Activated CD4-positive, alpha-beta T cell treated with anti-CD3 and anti-CD28 coated beads for 1 hour (primary cell): ENCODE measurements at places on chromosomes 3 and 15.

- DNase-seq, result no peak
Observed at GRCh38 chr3:109570408-109570807, 233.1 kb upstream of the DPPA4 start.

GRCh38 chr3:39550354-39551051 lies 83.0 kb downstream of the MOBP start:
- DNase-seq, result no peak

- DNase-seq, result no peak
Observed at GRCh38 chr3:158465074-158465473, 105.9 kb upstream of the MLF1 start.

GRCh38 chr3:73255609-73256029 lies 194.2 kb downstream of the EBLN2 start:
- no peak for DNase-seq

DNA sequence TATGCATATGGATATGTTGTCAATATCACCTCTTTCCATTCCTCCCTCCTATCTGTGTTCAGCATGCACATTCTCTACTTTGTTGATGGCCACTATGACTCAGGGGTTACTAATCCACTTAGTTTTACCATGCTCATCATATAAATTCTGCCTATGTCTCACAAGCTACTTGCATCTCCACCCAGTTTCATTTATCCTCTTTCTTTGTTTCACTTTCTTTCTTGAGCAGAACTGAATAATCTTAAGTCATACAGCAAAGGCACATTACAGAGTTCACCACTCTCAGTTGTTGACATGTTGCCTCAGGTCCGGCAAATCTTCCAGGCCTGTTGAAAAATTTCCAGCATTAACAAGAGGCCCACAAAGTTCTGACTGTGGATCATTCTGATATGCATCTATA lies 71.5 kb downstream of the SSR3 start:
- DNase-seq, result no peak

GRCh38 chr3:118974356-118975097 lies 60.1 kb downstream of the IGSF11 start:
- DNase-seq, result no peak

DNA sequence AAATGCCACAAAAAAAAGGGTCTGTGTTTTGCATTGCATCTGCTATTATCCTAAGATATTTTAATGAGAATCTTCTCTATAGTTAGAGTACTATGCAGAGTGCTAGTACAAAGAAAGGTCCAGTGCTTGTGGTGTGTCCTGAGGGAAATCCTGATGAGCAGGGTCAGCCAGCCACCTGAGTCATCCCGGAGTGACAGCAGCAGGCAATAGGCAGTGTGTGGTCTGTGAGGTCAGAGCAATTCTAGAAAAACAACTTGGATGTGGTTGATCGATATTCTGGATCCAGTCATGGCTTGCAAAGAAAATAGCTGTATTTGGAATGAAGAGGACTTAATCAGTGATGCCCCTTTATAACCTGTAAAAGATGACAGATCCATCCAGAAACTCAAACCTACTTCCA lies 119.2 kb downstream of the CTNNB1 start:
- DNase-seq, result no peak

DNA sequence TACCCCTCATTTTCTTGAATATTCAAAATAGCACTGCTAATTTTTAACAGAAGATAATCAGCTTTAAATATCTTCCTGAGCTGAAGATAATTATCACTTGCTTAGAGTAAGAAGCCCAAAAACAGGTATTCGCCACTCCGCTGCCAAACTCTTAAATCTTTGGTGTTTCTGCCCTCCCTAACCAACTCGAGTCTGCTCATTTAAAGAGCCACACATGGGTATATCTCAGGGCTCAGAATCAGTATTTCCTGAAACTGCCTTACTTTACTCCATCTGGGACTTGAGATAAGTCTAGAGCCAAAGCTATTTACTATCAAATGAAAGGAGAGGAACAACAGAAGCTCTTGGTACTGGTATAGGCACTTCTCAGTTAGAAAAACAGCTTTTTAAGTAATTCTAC lies 10.8 kb downstream of the PDCD10 start:
- no peak for DNase-seq

DNA sequence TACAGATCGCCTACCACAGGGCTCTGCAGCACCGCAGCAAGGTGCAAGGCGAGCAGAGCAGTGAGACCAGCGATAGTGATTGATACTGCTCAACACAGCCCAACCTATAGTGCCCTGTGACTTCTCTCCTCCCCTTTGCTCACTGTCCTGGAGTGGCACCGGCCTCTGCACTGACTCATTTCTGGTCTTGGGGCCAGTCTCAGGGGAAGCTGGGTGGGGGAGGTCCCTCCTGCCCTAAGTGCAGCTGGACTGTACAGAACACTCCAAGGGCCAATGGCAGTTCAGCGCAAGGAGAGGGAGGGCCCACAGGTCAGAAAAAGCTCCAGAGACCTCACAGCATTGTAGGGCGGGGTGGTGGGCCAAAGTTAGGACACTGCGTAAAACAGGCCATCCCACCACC lies 2.5 kb upstream of the OGG1 start:
- DNase-seq, result no peak

DNA sequence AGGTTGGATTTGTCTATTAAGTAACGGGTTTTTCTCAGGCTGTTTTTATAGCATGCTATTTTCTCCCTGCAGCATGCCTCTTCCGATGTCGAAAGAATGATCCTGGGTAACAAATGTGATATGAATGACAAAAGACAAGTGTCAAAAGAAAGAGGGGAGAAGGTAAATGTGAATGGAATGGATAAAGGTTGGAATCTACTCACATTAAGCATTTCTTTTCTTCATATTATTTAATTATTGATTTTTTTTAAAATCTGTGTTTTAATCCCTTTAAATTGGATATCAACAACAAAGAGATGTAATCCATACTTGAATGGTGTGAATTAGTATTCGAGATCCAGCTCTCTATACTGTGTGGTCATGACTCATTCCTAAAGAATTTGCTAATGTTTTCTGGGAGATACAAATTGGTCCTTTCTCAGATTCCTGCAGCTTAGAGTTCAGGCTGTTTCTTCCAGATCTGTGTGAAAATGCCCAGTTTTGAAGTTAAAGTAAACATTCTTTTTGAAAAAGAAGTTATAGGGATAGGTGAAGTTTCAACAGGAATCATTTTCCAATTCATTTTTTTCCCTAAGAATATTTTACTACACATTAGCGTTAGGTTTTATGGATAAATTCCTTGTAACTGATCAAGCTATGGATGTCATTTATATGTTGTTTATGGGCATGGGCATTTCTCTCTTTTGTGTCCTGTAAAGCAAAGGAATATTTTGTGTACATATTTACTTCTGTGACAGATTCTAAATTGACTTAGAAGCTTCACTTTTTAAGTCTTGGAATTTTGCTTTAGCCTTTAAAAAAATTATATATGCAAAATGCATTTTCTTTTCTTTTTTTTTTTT lies 20.8 kb upstream of the APH1B start:
- DNase-seq, result no peak

DNA sequence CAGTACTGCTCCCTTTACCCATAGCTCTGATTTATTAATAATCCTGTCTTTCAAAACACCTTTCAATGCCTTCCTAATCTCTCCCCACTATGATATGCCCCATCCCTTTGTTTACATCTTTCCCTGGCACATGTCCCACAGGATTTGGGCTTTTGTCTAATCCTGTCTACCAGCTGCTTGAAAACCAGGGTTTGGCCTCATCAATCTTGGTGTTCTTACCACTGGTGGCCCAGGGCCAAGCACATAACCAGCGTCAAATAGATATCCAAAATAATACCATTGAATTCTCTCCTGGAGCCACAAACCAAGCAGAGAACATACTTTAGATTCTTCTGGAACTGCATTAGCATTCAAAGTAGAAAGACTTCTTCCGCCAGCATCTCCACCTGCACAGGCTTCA lies 104.8 kb upstream of the PPP2R3A start:
- DNase-seq, result no peak

- no peak for DNase-seq
Observed at GRCh38 chr15:63186065-63186464, 3.3 kb upstream of the RAB8B start.

- no peak for DNase-seq
Observed at GRCh38 chr3:119401069-119401468, 62.3 kb downstream of the TMEM39A start.

DNA sequence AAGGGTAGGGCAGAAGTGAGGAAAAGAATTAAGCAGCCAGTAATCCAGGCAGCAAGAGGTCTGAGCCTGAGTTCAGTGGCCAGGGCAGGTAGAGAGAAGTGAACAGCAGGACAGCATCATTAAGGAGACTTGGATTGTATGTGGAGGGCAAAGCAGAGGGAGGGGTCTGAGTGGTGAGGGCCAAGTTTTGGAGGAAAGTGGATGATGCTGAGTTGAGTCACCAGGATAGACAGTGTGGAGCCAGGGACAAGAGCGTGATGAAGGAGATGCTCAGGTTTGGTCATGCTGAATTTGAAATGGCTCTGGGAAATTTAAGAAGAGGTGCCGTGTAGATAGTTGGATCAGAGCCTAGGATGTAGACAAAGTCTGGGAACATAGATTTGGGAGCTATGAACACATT lies 93.1 kb downstream of the ARHGEF26 start:
- no peak for DNase-seq

DNA sequence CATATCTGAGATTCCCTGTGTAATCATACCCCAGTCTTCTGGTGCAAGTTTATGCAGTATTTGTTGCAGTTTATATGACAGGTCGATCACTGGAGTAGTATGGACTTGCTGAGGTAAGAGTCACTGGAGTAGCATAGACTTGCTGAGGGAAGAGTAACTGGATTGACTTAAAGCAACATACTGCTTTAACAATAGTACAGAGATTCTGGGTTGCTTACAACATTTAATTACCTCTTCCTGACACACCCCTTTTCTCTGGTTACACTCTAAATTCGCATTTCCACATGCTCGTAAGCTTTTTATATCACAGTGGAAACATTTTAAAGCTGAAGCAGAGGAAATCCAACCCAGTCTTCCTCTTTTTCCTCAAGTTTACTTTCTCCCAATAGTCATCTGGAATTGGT lies 11.8 kb downstream of the AAGAB start:
- DNase-seq, result no peak

DNA sequence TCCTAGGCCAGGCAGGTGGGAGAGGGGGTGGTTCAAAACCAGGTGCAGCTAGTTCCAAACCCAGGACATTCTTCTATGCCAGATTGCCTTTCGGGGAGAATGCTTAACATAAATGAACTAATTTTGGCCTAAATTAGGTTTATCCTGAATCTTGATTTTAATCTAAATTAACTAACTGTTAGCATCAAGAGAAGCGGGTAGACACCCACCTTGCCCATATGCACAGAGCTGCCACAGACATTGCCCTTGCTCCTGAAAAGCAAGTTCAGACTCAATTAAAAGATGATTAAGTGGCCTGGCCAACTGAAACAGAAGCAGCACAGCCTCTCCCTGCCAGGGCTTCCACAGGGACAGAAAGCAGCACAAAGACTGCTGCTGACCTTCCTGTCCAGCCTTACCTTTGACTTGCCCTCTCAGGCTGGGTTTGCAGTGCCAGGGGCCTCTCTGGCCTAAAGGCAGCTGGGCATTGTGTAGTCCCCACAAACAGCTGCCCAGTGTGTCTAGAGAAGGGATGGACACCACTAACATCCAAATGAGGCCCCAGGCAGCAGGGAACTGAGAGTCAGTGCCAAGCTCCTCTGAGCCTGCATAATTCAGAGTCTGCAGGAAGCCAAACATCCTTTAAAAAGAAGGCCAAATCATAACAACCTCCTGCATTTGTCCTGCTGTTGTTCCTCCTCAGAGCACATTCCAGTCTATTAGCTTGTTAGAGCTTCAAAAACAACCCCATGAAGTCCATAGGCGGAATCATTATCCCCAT lies 15.4 kb upstream of the OXTR start:
- DNase-seq, result no peak

GRCh38 chr15:55789066-55789660 lies 46.2 kb upstream of the PRTG start:
- no peak for DNase-seq

DNA sequence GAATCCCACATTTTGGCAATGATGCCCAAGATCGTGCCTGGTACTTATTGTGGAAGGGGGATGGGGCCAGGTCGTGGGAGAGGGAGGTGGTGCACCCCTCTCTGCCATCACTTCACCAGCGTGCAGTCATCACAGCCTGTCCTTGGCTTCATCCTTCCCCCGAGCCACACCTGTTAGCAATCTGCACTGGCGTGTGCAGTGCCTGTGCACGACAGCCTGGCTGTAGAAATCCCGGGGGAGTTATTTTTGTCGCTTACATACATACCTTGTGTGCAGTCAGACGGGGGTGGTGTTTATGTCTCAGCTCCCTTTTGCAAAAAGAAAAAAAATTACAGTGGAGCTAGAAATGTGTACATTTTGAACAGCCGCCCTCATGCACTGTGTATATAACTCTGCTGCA lies 216.0 kb downstream of the TLE3 start:
- no peak for DNase-seq

DNA sequence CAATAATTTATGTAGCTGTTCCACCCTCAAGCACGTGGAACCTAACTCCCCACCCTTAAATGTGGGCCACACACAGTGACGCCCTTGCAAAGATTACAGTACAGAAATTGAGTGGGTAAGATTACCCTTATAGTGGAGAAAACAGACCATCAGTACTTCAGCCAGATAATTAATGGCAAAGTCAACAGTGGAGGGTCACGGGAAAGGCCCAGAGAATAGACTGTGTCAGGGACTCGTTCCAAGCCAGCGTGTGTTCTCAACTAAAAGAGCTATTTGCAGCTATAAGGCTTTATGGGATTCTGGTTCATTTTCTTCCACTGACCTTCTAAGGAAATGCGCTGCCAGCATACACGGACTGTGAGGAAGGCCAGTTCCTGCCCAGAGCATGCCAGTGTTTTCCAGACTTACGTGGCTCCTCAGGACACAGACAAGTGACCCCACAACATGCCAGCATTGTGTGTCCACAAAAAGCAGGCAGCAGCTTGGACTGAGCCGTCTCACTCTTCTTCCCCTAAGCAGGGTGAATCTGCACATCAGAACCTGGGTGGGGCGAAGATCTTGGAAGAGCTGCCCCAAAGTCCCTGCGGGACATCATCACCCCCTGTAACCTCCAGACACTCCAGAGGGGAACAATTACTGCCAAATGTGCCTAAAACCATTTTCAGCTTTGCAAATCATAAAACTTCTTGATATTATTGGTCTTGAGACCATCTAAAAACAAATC lies 428.5 kb downstream of the OCA2 start:
- no peak for DNase-seq

GRCh38 chr3:168974617-168975403 lies 688.7 kb downstream of the MECOM start:
- no peak for DNase-seq

DNA sequence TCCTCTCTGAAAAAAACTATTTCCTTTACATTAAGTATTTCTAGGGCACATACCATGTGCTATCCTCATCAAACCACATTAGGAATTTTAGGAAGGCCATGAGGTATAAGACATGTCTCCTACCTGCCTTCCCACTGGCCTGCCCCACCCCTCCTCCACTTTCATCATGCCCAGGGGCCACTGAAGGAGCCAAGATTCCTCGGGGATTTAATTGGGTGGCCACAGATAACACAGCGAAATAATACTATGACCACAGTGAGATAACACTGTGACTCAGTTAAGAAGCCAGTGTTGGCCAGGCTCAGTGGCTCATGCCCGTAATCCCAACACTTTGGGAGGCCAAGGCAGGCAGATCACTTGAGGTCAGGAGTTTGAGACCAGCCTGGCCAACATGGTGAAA lies 9.8 kb upstream of the BMF start:
- no peak for DNase-seq

GRCh38 chr3:76264911-76265310 lies 479.6 kb upstream of the ZNF717 start:
- DNase-seq, result no peak

- DNase-seq, result no peak
Observed at GRCh38 chr15:67321352-67321751, 66.8 kb downstream of the IQCH start.
